Posterior vena cava (tissue), 2 donors: ENCODE measurements at places on chromosomes 12 and 14. TPM values are rescaled to one million over a fixed set of nuclear protein-coding genes. Genes with fewer than 3 reads are reported as not detected.

GRCh38 chr12:50686976-50687375 lies 76.9 kb upstream of the ATF1 start:
- DNase-seq, result no peak

GRCh38 chr14:92058006-92058917 lies 18.4 kb upstream of the TRIP11 start:
- no peak for DNase-seq

Gene LTB4R2
- 4.0 TPM for total RNA-seq

DNA sequence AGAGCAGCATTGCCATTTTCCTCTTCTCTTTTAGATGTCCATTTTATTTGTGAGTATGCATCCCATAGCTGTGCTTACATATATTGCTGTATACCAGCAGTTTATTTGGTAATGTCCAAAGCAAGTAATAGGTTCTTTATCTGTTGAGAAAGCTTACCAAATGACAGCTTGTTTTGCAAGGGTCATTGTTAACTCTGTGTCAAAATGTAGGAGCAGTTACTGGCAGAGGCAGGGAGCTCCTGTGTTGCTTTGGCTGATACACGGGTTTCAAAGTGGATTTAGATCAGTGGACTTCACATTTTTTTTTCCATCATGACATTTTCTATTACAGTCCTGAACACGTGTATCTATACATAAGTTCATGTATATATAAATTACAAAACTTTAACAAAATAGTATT lies 38.1 kb upstream of the LRTM2 start:
- no peak for DNase-seq

Gene PRR13
- 99.1 TPM for total RNA-seq

Gene OR6C6
- total RNA-seq, result not detected

DNA sequence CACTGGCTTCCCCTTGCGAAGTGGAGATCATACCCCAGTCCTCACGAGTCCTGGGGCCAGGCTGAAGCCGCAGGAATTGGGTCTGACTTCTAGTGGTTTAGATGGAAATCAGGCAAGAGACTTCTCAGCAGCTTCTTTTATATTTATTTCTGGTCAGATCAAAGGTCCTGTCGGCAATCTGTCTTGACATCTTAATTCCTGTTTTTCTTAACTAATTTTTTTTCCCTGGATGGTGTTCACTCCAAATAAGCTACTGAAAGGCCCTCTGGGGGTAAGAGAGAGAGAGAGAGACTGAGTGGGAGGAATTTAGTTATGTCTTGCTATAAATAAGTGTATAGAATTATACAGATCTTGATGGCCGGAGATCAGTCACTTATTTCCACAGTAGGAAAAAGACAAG lies 698.7 kb upstream of the TBX3 start:
- no peak for DNase-seq

- no peak for DNase-seq
Observed at GRCh38 chr12:89927226-89927698, 218.6 kb upstream of the ATP2B1 start.

DNA sequence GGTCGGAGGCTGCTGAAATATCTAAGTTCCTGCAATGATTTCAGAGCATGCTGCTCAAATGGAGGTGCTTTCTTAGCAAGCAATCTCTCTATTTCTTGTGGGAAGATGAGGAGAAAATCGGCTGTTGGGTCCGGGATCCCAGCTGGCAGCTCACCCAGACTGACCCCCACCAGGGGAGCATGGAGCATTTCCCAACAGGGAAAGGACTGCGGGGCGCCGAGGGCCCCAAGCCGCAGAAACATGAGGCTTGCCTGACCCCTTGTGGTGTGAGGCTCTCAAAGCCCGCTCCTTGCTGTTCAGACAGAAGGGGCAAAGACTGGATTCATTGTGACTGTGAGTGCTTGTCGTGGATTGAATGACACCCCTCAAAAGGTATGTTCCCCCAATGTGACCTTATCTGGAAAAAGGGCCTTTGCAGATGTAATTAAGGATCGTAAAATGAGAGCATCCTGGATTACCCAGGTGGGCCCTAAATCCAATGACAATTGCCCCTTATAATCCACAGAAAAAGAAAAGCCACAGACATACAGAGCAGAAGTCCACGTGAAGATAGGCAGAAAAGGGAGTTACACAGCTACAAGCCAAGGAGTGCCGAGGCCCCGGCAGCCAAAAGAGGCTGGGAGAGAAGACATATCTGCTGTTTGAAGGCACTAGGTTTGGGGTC lies 116.3 kb upstream of the VASH1 start:
- no peak for DNase-seq

DNA sequence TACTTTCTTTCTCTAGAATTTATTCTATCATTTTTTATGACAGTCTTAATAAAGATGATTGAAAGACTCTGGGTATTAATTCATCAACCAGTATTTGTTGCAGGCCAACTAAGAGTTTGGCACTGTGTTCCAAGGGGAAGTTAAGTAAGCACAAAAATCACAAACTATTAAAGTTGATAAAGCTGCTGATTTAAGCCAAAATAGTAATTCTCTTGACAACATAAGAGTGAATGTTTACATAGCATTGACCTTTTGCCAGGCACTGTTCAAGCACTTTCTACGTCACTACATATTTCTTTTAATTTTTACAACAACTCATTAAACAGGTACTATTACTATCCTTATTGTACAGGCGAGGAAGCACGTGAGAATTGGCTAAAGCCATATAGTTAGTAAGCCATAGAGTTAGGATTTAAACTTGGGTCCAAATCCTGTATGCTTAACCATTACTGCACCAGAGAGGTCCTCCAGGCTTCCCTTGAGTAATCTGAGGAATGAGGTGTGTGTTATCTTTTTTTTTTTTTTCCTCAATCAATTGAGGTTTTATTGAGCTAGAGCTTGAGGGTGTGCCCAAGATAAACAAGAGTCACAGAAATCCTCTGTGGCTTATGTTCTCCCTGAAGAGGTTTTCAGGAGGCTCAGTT lies 1009.6 kb downstream of the DIO2 start:
- no peak for DNase-seq

Gene MRPL52
- 58.9 TPM for total RNA-seq

- no peak for DNase-seq
Observed at GRCh38 chr12:117671734-117672133, 297.1 kb downstream of the KSR2 start.

Gene SLC25A47
- total RNA-seq, result not detected

GRCh38 chr14:100386121-100386520 lies 63.0 kb downstream of the SLC25A47 start:
- DNase-seq, result no peak

- no peak for DNase-seq
Observed at GRCh38 chr14:50967103-50967502, 22.8 kb upstream of the PYGL start.

Gene CD4
- total RNA-seq, result 36.0 TPM

- no peak for DNase-seq
Observed at GRCh38 chr12:89185889-89186288, 166.4 kb downstream of the DUSP6 start.

DNA sequence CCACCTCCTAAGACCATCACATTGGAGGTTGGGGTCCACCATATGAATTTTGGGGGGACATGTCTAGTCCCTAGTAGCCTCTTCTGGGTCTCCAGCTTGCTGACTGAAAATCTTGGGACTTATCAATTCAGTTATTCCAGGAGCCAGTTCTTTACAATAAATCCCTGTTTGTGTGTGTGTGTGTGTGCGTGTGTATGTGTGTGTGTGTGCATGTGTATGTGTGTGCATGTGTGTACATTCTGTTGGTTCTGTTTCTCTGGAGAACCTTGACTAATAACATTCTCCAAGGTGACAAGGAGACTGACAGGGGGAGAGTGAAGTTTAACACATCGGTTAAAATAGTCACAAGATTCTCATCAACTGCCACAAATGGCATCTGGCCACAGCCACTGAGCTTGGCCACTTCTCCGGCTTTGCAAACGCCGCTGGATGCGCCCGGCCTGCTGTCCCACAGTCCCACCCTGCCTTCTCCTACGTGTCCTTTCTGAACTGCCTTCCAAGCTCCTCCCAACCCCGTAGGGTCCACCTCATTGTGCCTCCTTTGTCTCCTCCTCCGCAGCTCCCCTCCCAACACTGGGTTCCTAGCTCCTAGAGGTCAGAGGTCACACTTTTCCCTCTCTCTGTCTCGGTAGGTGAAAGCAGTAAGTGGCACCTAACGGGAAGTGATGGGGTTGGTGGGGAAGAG lies 88.1 kb upstream of the DIO3 start:
- DNase-seq, result peak; percentile 61

GRCh38 chr12:6370994-6371754 lies 4.2 kb downstream of the SCNN1A start:
- no peak for DNase-seq

GRCh38 chr12:124506145-124506831 lies 61.1 kb downstream of the NCOR2 start:
- DNase-seq, result peak; percentile 95

DNA sequence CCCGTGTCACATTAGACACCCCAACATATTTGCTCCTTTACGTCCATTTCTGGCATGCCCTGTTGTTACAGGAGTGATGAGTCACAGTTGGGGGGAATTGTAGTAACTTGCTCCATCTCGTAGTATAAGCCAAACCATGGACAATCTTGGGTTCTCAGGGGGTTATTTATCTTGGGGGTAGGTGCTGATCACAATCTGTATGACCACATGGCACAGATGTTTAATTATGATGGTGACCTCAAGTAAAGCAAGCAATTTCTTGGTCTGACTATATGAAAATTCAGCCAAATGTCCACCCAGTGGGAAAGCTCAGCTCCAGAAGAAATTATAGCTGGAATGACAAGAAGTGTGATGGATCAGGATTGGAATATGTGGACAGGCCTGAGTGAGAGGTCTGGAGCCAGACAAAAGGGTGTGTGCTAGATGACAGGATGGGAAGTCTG lies 32.1 kb upstream of the STON2 start:
- no peak for DNase-seq

Gene RHOJ
- 19.8 TPM for total RNA-seq

DNA sequence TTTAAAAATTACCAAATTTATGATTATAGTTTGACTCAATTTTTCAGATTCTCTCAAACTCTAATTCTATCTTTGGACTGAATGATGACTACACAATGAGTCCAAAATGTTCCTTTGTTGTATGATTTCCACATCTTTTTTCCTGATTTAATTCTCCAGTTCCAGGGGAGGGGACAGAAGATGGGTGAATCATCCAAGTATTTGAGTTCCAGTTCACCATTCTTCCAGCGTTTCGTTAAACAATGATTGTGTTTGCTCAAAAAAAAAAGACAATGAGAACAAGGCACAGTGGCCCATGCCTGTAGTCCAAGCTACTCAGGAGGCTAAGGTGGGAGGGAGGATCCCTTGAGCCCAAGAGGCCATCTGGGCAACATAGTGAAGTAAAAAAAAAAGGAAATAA lies 23.8 kb downstream of the BAZ1A start:
- DNase-seq, result no peak

- DNase-seq, result no peak
Observed at GRCh38 chr14:80587096-80587724, 354.3 kb downstream of the CEP128 start.

Gene MTA1
- total RNA-seq, result 62.0 TPM

GRCh38 chr14:81430235-81430634 lies 30.1 kb upstream of the STON2 start:
- DNase-seq, result no peak

Gene SH2B3
- 31.9 TPM for total RNA-seq

DNA sequence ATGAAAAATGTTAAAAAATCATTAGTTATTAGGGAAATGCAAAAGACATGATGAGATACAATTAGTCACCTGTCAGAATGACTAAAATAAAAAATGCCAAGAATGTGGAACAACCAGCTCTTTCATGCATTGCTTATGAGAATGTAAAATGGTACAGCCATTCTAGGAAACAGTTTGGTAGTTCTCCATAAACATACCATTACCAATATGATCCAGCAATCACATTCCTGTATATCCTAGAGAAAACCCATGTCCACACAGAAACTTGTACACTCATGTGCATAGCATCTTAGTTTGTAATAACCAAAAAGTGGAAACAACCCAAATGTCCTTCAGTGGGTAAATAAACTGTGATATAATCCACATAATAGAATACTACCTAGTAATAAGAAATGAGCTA lies 245.7 kb downstream of the FUT8 start:
- DNase-seq, result no peak

- no peak for DNase-seq
Observed at GRCh38 chr12:30043151-30043847, 259.6 kb upstream of the TMTC1 start.

DNA sequence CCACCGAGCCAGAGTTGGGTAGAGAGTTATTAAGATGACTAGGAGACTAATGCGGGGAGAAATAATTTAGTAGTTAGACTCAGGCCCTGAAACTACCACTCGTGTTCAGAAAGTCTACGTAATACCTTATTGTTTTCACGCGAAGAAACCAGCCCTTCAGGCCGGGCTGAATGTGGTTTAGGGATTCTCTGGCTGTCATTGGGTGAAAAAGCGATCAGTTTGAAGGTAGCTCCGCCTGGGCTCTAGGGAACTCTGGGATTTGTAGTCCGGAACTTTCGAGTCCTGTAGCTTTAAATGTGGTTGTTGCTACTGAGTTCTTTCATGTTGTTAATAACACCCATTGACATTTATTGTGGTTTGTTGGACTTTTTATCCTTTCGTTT lies 549 bp upstream of the WDR89 start:
- no peak for DNase-seq

Gene BDKRB2
- 4.6 TPM for total RNA-seq

Gene TAS2R42
- total RNA-seq, result not detected

DNA sequence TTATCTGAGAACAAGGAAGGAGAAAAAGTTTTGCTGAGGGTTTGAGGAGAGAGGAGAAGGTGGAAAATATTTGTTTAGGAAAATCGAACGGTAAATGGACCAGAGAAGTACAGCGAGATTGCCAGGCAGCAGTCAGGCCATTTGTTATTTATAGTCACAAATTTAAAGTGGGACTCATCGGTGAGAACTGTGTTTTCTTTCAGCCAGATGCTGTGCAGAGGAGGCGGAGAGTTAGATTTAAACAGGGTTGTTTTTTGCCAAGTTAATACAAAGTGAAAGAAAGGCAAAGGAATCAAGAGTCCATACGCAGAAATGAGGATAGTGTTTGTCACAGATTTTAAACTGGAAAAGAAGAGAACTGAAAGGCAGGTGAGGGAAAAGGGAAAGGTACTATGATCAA lies 200.6 kb upstream of the CNOT2 start:
- DNase-seq, result no peak

- no peak for DNase-seq
Observed at GRCh38 chr14:79663453-79663852, 547.9 kb downstream of the DIO2 start.

Gene ZFP36L1
- 319 TPM for total RNA-seq
